Stimulated activated CD4-positive, alpha-beta T cell treated with anti-CD3 and anti-CD28 coated beads, Interleukin-1b, Interleukin-23, amount 100 ng/mL, for 1 hour (primary cell): ENCODE measurements at places on chromosomes 6 and 20.

- no peak for DNase-seq
Measured at GRCh38 chr20:53786445-53787267, 193.0 kb upstream of the ZNF217 start.

DNA sequence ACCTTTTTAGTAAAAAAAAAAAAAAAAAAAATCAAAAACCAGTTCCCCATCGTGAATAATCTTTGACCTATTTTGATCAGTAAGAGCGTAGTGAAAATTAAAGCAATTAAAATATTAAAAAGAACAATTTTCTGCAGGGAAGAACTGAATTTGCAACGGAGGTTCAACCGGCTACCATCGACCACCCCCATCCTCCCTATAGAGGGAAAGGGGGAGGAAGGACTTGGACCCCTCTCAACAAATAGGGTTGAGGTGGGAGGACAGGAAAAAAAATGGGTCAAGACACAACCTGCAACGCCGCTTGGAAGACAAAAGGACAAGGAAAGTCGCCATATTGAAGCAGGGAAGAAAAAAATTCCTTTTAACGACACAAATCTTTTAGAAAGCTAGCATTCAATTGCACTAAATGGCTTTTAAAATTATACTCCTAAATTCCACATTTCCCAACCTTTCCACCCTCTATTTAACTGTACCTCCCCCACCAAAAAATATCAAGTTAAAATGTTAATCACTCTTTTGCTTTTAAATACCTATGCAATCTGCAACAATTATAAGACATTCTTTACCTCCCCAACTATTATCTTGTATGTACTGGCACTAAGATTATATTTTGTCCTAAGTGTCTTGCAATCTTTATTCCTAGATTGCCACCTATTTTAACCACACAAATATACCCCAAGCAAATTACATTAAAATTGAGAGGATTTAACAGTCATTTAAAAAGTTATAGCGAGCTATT is 1.7 kb downstream of the PPP1R10 start:
- no peak for DNase-seq

GRCh38 chr6:84877515-84878210 is 113.3 kb upstream of the TBX18 start:
- DNase-seq, result no peak

DNA sequence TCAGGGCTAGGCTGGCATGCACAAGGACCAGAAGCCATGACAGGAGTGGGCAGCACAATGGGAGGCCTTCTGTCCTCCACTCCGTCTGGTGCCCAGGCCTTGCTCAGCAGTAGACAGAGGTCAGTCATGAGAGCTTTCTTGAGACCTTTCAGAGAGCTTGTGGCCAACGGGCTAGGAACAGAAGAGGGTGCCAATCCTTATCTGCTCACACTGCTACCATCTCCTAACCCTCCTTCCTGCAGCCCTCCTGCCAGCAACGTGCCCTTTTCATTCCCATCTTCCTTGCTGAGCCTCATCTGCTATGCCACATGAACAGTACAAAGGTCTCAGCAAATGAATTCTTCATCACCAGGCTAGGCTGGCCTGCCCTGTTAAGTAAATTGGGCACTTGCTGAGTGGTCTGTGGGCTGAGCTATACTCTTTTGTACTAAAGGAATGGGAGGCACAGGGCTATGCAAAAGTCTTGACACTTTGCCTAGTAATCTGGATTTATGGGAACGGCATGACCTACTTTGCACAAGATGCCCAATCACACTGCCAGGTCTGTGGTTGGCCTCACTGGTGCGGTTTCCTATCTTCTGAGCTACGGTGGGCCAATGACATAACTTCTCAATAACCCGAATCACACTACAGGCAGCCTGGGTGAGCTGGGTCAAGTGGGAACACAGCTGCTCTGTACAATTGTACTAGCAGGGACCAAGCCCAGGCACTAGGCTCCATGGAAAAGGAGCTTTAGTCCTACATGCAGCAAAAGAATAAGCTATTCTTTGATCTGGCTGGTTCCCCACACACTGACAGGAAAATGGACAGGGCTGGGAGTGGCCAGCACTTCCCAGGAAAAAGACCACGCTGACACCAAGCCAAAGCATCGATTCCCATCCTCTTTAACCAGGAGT is 47.8 kb downstream of the ELOVL5 start:
- DNase-seq, result no peak

DNA sequence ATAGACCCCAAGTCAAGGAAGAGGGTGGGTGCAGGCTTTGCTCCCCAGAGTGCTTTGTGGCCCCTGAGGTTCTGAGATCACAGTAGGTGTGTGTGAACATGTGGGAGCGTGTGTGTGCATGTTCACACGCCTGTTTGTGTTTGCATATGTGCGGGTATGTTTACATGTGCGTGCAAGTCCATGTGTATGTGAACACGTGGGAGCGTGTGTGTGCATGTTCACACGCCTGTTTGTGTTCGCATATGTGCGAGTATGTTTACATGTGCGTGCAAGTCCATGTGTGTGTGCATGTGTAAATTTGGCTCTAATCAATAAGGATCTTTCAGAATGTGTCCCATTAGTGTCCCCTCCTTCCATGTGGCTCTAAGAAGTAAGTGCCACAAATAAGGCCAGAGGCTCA is 41.4 kb upstream of the PCMTD2 start:
- no peak for DNase-seq

DNA sequence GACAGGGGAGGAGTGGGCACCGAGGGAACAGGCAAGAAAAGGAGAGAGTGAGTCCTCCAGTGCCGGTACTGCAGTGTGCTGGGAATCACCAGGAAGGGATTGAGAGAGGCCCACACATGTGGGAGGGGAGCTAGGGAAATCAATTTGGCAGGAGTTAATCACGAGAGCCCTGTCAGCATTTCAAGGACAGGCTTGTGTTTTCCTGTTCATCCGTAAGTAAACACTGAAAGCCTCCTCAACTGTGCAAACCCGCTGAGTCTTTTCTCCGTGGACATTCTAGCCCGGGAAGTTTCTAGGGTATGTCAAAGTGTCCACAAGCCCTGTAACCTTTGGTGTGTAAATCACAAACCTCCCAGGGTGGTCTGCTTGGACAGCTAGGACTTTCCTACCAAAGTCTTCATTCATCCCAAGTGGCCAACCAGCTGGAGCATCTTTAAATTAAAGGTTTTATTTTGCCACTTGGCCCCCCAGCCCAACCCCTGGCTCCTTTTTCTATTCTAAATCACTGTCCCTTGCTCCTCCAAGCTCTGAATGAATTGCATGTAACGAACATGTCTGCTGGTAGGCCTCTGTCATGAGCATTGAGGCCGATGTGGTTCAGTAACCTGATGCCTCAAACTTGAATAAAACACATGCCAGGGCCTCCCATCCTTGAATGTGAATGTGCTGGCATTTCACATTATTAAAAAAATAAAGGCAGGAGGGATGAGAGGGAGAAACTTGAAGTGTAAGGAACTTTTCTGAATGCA is 149.1 kb downstream of the ZNF217 start:
- DNase-seq, result no peak

GRCh38 chr6:15304337-15305042 is 58.6 kb downstream of the JARID2 start:
- no peak for DNase-seq

GRCh38 chr6:105499931-105500330 is 97.0 kb upstream of the PREP start:
- no peak for DNase-seq

DNA sequence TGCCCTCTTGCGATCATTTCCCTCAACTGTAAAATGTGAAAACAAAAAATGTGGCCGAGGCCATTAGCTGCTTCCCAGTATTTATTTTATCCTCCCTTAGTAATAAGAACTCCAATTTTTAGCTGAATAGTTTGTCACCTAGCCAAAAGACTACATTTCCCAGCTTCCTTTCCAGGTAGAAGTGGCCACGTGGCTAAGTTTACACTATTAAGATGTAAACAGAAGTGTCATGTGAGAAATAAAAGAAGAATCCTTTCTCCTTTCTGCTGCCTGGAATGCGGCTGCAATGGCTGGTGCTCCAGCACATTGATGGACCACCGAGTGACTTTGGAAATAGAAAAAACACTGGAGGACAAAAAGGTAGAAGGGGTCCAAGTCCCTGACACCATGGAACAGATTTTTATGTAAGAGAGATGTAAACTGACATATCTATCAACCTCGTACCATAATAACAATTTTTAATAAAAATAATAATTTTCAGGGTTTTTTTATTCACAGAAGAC is 268.8 kb downstream of the PKHD1 start:
- no peak for DNase-seq
